SK-N-SH treated with all-trans-retinoic acid at 6 μM for 48 hours (cell line): ENCODE measurements at places on chromosomes 16 and 17.

- ATAC-seq: peak; percentile 96
Measured at GRCh38 chr17:31787857-31788570, 71.0 kb downstream of the COPRS start.

- no peak for ATAC-seq
Measured at GRCh38 chr17:58560511-58560910, 46.1 kb upstream of the MTMR4 start.

DNA sequence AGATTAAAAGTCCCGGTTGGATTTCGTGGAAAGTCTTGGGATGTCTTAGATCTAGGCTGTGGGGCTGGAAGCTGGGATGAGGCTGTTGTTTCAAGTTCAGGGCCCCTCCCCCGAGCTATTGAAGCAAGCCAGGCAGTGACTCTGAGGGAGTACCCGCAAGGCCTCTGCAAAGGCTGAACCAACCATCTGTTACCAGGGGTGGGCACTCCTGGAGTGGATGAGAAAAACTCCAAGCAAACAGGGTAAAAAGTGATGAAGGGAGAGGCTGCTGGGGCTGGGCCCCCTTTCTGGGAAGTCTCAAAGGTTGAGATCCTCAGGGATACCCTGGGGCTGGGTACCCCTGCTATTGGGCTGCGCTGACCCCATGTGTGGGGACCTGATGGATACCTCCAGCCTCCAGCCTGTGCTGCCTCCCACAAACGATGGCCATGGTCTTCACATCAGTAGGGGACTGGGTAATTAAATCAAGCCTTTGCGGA lies 82.4 kb upstream of the KIFC3 start:
- no peak for ATAC-seq

GRCh38 chr17:81608082-81608481 lies 28.8 kb downstream of the NPLOC4 start:
- no peak for ATAC-seq

DNA sequence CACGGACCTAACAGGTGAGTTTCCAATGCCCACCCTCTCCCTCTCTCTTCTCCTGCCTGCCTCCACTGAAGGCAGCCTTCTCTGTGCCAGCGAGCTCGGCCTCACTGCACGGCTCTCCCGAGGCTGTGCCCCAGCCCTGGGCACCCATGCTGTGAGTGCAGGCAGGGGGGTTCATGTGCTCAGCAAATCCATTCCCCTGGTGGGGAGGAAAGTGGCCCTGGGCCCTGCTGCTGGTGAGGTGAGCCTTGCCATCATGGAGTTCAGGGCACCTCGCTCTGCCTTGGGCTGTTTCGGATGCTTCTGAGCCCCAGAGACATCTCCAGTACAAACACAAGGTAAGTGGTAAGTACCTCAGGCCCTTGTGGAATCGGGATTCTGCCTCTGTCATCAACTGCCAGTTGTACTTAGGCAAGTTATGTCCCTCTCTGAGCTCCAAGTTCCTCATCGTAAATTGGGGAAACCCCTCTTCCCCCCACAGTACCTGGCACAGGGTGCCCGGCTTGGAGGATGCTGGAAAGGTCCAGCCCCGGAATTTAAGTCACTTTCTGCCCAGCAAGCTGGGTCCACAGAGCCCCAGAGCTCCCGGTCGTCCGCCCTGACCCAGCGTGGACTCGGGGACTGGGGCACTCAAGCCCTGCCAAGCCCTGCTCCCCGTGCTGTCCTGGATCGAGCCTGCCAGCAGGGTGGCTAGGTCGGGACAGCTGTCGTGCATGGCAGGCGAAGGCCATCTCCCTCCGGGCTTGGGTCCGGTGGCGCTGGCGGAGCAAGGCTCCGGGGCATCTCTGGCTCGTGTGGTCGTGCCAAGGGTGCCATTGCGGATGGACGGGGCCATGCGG lies 684 bp upstream of the NUDT16L1 start:
- peak; percentile 41 for ATAC-seq

DNA sequence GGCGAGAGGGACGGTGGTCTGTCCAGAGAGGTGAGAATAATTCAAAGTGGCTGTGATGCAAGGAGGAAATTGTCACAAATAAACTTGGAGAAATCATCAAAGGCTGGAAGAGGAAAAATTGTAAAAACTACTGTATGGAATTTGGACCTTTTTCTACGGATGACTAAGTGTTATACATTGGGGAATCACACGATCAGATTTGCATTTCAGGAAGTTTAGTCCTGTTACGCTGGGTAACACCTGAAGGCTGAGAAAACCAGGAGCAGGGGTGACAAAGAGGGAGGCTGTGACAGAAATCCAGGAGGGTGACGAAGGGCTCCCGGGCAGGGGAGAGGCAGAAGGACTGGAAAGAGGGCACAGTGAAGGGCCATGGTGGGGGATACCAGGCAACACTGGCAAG lies 511.7 kb downstream of the CDH13 start:
- no peak for ATAC-seq

GRCh38 chr17:41500131-41500911 lies 5.1 kb downstream of the KRT13 start:
- peak; percentile 67 for ATAC-seq

DNA sequence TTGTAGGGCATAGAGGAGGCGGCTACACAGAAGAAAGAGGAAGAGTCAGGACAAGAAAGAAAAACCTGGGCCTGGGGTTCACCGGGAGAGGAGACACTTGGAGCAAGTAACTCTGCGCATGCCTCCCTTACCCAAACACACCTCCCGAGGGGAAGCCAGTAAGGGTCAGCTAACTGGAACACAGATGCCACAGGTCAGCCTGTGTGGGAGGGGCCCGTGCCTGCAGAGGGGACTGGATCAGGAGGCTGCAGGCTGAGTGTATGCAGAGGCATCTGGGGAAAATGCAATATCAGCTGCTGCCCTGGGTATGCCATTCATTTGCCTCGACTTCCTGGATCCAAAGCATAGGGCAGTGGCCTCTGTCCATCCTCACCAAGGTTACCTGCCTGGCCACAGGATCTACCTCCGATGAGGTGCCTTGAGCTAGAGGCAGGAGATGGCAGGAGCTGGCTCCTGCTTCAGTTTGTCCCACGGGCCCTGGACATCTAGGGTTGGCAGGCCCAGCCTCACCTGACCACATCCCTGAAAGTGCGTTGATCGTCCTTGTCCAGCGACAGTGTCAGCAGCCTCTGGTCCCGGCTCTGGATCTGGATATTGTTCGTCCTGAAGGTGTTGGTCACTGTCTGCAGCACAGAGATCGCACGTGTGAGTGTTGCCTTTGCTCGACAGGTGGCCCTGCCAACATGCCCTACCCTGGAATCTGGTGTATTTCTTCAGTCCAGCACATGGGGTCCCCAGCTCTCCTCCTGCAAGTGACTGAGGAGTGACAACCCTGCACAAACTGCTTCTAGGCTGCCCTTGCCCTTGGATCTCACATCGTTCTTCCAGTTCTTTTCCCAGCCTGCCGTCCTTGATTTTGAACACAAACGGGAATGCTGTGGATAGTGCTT lies 4.6 kb upstream of the MFSD6L start:
- ATAC-seq: no peak

- ATAC-seq: no peak
Measured at GRCh38 chr17:4675791-4676190, 28.1 kb downstream of the PELP1 start.

DNA sequence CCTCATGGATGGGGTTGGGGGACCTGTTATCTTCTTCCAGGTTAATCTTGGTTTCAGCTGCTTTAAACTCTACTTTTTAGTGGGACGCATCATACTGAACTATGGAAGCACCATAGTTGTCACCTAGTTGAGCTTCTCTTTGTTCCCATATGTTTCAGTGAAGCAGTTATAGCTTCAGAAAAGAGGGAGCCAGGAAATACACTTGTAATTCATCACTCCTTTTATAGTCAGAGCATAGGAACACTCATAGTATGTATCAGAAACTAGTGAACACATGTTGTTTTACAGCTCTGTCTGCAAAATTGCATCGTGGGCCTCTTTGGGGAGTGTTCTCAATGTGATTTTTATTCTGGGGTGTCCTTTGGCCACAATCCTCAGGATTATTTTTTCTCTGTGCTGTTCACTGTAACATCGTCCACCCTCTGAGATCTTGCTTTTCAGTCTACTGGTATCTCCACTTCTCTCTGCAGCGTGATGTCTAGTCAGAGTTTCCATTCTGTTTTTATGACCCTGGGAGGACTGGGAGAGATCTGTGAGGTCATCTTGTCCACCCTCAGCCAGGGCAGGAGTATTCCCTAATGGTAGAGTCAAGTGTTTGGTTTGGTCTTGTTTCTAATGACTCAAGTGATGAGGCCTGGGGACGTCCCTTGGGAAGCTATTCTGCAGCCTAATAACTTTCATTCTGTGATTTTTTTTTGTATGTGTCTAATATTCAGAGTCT lies 585.4 kb downstream of the WWOX start:
- no peak for ATAC-seq
